Activated CD4-positive, alpha-beta T cell treated with anti-CD3 and anti-CD28 coated beads, Interleukin-10, Interleukin-2, amounts not matched to agents 100 ng/mL and 50 ng/mL, durations not matched to agents 16 hours and 8 hours (primary cell): ENCODE measurements at places on chromosomes 11 and 22.
A peak's percentile ranks its signal among the peaks of the same experiment; 100 is the strongest.

DNA sequence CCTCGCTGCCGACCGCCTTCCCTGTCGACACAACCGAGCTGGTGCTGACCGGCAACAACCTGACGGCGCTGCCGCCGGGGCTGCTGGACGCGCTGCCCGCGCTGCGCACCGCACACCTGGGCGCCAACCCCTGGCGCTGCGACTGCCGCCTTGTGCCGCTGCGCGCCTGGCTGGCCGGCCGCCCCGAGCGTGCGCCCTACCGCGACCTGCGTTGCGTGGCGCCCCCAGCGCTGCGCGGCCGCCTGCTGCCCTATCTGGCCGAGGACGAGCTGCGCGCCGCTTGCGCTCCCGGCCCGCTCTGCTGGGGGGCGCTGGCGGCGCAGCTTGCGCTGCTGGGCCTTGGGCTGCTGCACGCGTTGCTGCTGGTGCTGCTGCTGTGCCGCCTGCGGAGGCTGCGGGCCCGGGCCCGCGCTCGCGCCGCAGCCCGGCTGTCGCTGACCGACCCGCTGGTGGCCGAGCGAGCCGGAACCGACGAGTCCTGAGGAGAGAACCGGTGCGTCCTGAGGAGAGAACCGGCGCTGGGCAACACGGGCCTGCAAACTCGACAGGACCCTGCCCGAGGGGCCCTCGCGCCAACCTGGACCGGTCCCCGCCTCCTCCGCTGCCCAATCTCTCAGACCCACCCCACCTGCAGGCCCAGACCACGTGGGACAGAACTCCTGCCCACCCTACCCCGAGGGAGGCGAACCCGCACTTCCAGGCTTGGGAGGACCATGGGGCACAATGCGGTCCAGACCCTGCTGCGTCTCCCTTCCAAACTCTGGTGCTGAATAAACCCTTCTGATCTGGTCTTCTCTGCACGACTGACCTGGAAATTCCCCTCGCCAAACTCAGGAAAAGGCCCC is 866 bp downstream of the GP1BB start:
- peak; percentile 71 for DNase-seq

GRCh38 chr11:26332572-26332915 is 614 bp downstream of the ANO3 start:
- no peak for DNase-seq

GRCh38 chr11:75504501-75504900 is 21.2 kb downstream of the GDPD5 start:
- DNase-seq, result no peak

DNA sequence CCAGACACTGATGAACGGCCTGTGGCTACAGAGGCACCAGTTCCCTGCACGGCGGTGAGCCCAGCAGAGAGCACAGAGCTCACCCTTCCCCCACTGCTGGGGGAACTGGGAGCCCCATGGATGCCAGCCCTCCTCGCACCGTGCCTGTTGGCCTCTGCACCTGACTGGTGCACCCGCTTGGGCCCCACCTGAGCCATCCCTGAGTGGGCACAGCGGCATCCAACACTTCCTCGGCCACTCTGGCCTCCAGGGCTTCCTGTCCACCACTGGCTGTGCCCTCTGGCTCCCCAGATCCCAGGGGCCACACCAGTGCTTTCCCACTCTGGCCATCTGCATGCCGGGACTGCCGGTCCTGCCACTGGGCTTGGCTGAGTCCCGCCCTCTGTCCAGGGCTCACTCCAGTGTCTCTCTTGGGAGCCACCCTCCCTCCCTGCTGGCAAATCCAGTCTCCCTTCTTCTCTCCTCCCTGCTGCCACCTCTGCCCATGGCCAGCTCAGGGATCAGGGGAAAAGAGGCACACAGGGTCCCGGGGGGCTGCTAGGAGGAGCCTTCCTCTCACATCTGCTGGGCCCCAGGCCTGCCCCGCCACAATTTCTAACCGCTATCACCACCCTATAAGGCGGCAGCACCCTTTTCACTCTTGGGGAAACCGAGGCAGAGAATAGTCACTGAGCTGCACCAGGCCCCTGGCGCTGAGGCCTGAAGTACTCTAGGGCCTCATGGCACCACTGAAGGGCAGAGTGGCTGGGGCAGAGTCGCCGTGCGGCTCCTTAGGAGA is 33.0 kb downstream of the GNB1L start:
- DNase-seq, result no peak

DNA sequence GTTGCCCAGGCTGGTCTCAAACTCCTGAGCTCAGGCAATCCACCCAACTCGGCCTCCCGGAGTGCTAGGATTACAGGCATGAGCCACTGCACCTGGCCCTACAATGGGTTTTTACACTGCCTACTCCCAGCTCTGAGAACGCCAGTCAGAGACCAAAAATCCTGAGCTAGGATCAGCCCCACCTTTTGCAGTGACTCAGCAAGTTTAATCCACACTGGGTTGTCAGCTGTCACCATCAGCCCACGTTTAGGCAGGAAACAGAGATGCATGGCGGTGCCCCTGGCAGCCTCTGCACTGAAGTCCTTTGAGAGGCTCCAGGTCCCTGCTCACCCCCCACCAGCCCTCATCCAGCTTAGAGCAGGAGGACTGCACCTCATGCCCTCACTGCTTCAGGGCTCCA is 117.6 kb downstream of the ARHGAP8 start:
- peak; percentile 17 for DNase-seq

DNA sequence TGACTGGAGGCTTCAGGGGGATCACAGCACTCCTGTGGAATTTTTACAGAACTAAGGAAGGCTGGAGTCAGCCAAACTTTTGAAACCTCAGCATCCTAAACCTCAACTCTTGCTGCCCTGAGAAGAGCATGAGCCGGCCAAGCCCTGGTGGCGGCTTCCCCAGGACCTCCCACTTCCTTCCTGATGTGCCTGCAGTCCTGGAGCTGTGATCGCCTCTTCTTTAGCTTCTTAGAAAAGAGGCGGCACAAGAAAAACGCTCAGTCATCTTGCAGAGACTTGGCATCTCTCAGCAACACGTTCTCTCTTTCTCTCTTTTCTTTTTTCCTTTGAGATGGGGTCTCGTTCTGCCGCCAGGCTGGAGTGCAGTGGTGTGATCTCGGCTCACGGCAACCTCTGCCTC is 40.4 kb upstream of the AMPD3 start:
- peak; percentile 42 for DNase-seq

DNA sequence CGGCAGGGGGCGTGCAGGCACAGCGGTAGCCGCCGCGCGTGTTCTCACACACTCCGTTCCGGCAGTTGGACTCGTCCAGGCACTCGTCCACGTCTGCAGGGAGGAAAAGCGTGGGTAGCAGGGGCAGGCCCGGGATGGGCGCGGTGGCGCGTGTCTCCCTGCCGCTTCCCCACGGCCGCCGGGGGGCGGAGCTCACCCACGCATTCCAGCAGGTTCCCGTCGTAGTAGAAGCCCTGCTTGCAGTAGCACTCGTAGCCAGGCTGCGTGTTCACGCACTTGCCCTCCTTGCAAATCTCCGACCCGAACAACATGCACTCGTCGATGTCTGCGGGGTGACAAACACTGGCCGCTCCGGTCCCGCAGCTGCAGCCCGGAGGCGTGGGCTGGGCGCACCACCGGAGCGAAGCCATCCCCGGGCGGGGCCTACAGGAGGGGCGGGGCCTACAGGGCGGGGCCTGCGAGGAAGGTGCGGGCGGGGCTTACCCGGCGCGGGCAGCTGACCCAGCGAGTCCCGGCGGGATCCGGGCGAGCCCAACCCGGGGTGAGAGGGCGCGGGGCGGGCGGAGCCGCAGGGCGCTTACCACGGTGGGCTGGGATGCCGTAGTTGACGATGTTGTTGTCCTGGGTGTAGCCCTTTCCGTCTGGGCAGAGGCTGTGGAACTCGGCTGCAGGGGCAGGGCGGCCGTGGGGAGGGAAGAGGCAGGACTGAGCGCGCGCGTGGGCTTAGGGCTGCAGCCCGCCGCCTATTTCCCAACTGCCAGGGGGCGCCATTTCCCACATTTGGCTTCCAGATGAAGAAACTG is 15.6 kb downstream of the SCYL1 start:
- peak; percentile 94 for DNase-seq

DNA sequence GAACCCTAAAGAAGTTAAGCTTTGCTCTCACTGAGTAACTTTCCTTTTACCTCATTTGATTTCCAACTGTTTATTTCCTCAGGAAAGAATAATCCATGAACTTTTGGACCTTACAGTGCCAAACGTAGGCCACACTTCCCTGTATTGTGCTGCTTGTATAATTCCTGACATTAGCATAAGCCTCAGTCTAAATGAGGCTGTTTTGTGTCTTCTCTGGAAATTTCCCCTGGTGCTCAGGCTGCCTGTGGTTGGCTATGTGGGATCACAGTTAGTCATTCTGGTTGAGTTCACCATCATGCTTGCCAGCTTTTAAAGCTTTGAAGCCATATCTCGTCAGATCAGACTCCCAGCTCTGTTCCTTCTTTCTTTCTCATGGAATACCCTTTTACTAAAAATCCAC is 107.0 kb downstream of the FAM76B start:
- DNase-seq, result peak; percentile 65

GRCh38 chr11:10261821-10262220 is 32.2 kb downstream of the SBF2 start:
- DNase-seq, result no peak

DNA sequence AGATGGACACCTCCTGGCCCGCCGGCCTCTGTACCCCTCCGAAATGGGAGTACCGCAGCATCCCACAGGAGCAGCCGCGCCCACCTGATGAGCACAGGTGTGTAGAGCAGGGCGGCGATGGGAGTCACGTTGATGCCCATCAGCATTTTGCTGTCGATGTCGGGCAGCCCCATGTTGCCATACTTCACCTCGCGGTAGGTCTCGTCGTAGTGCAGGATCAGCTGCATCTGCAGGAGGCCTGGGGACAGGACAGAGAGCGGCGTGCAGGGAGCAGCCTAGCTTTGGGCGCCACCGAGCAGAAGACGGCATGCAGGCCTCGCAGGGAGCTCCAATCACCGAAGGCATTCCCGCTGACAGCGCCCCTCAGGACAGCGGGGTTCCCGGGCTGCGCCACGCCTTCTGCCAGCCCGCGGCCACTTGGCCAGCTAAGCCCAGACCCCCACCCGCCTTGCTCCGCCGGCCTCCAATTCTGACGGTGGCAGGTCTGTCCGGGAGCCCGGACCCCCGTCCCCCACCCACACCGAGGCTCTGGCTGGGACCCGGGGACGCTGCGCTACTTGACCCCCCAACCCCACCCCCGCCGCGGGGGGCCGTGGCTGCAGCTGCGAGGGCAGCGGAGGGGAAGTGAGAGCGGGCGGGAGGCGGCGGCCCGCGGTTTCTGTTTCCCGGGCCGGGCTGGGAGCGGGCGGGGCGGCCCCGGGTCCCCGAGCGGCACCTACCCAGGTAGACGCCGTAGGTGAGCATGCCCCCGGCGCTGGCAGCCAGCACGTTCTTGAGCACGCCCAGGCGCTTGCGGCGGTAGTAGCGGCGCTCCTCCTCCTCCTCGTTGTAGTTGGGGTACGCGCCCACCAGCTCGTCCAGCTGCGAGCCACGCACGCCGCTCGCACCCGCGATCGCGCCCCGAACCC is 705 bp downstream of the UNC93B1 start:
- DNase-seq, result peak; percentile 26

- no peak for DNase-seq
Measured at GRCh38 chr11:12130180-12130980, 20.0 kb downstream of the MICAL2 start.

GRCh38 chr22:36775586-36775963 is 344 bp downstream of the IFT27 start:
- DNase-seq, result peak; percentile 34

DNA sequence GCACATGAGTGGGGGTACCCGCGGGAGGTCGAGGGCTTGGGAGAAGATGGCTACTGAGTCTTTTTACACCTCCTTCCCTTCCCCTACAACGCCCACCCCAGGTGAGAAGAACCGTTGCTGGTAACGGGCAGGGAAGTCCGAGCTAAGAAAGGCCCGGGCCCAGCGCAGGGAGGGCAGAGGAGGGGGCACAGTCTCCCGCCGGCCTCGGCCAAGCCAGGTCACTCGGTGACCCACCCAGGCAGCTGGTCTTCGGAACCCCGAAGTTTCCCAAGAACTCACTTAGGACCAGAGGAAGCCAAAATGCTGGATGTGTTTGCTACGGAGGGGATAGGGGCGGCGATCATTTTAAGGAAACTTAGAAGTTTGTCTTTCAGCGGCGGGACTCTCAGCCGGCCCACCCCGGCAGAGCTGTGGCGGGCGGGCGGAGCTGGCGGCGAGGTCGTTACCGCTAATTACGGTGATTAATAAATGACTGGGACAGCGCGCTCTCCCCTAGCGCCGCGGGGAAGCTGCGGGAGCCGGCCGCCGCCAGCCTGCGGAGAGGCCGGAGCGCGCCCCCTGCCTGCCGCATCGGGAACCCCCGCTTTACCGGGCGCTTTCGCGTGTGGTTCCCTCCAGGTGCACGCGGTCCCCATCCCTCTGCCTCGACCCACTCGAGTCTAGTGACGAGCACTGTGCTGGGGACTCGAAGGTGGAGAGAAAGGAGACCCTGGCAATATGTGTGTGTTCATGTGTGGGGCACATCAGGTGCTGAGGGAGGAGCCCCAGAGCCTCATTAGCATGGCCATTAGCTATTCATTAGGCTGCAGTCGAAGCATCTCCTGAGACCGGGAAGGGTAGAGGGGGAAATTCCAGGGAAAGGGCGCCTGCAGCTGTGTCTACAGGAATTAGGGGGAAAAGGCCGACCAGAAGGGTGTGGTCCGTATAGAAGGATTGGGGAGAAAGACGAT is 945 bp downstream of the ROBO3 start:
- peak; percentile 48 for DNase-seq

DNA sequence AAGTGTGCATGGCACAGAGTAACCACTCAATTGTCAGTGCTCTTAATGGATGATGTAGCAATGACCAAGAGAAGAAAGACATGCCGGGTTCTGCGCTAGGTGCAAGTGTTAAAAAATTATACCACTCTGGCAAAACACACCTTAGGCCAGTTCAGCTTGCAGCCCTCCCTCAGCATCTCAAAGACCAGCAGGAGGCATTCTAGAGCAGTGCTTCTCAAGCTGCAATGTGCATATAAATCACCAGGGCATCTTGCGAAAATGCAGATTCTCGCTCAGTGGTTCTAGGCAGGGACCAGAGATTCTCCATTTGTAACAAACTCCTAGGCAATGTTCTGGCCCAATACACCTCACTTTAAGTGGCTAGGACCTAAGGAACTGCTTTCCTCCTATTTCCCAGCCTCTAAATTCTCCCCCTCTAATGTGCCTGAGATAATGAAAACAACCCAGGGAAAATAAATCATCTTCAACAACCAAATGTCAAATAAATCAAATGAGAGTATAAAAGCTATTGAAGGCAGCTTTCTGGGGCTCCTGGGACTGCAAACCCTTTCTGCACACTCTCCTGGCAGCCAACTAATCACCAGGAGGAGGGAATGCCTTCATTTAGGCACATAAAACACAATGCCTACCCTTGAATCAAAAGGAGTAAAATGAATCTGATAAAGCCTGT is 337.2 kb upstream of the API5 start:
- DNase-seq, result no peak

DNA sequence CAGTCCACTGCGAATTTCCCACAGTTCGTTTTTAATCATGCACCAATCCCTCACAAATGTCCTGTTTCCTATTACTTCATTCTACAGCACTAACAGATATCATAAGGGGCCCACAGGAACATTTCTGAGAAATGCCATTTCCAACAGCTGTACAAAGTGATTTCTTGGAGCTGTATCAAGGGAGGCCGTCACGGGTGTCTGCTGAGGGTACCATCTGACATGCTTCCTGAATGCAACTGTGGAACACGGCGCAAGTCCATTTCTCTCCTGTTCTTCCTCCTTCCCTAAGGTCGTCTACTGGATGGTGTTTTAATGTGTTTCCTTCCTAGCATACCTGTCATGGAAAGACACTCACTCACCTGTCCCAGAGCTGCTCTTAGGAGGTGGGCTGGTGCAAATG is 320.7 kb downstream of the LARGE1 start:
- DNase-seq, result no peak

GRCh38 chr11:61484541-61484940 is 24.0 kb upstream of the LRRC10B start:
- no peak for DNase-seq

- no peak for DNase-seq
Measured at GRCh38 chr11:20668131-20668809, 1.1 kb upstream of the NELL1 start.
